ENCODE measurements at places on chromosomes 4 and X.
A peak's percentile ranks its signal among the peaks of the same experiment; 100 is the strongest.

- DNase-seq: no peak
Measured at GRCh38 chr4:149645790-149646189, 169.9 kb downstream of the IQCM start.

DNA sequence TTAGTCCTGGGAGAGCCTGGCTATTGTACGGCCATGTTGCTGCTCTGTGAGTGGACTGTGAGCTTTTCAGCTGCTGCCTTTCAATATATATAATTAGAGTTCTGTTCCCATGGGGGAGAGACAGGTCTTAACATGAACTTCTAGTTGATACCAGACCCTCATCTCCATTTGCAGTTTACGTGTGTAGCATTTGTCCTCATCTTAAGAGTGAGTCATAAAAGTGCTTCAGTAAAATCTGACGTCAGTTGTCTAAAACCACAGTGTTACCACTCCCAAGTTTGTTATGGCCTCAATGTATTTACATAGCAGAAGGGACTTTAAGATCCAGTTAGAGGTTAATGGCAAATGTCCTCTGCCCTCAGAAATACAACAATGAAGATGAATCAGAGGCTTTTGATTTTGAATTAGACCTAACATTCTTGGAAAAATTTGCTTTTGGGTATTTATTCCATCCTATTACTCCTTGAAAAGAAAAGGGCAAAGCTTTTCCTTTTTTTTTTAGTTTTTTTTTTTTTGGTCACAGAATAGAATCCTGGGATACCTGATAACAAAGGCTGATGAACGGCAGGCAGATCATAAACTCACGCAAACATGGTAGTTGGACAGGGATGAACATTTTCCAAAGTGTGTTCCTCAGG, 38.6 kb downstream of the PHOX2B start:
- DNase-seq: no peak

- peak; percentile 60 for DNase-seq
Measured at GRCh38 chrX:24619647-24620046, 27.5 kb downstream of the PCYT1B start.

DNA sequence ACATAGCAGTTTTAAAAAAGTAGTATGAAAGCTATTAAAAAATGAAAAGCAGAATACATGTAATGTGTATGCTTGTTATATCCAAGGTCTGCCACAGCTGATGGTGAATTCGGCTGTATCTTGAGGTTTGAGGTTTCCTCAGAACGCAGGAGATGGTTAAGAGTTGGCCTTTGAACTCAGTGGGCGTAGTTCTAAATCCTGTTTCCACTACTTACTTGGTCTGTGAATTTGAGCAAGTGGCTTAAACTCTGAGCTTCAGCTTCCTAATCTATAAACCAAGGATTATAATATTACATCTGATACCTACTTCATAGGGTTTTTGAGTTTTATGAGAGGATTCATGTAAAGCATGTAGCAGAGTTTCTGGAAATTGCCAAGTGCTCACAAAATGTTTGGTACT, 125.2 kb downstream of the STIM2 start:
- DNase-seq: peak; percentile 22

DNA sequence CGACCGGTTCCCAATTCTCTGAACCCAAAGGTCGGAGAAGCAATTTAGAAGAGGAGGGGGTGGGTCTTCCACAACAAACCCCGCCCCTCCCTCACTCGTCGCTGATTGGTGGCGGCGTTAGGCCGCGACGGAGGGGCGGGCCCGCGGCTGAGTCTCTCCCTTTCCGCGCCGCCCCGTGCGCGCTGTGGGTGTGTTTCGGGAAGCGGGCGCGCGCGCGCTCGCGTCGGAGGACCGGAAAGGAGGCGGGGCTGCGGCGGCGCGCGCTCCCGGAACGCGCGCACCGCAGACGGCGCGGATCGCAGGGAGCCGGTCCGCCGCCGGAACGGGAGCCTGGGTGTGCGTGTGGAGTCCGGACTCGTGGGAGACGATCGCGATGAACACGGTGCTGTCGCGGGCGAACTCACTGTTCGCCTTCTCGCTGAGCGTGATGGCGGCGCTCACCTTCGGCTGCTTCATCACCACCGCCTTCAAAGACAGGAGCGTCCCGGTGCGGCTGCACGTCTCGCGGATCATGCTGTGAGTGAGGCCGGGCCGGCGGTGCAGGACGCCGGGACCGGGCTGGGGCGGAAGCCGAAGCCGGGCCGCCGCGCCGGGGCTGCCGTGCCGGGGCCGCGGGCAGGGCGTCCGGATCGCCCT, at the start of gene SPCS3:
Gene SPCS3 (plus strand): TSS at position 263 of the 636 bp plus-strand sequence. CDS start 111 bp downstream, at position 374.
- peak; percentile 95 for DNase-seq

DNA sequence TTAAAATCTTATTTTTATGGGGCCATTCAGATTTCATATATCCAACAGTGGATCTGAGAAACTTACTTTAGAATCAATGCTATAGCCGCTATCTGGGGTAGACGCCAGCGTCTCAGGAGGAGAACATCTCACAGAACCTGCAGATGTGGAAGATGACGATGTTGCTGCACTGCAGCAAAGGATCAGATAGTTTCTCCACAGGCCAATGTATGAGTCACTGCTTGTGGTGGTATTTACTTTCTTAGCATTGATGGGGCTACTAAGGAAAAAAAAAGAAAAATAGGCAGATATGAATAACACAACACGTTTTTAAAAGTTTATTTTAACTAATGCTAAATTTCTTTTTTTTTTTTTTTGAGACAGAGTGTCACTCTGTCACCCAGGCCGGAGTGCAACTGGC, 85.9 kb downstream of the ZAR1 start:
- DNase-seq: no peak

DNA sequence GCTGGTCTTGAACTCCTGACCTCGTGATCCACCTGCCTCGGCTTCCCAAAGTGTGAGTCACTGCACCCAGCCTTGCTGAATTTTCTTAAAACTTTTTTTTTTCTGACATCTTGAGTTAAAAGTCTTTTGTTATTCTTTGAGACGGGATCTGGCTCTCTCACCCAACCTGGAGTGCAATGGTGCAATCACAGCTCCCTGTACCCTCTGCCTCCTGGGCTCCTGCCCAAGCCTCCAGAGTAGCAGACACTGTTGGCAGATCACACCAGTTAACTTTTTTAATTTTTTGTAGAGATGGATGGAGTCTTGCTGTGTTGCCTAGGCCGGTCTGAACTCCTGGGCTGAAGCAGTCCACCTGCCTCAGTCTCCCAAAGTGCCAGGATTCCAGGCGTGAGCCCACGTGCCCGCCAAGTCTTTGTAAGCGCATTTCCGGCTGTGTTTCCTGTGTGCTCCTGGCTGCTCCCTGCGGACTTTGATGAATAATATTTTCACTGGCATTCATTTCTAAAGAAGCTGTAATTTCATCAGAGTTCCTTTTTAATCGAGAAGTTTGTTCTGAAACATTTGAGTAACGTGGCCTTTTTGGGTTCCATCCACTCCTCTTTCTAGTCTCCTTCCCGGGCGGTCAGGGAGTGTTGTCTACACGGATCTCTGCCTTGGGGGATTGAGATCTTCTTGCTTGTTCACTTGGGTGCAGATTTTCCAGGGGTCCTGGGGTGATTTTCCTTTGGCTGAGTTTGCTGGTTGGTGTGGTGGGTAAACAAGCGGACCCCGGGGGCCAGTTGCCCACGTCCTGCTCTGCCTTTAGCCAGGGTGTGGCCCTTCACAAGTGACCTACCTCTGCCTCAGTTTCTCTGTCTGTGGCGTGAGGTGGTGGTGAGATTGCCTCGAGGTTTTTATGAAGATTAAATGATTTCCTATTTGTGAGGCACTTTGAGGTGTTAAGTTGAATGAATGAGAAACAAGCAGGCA, 44.4 kb downstream of the PCGF3 start:
- no peak for DNase-seq

DNA sequence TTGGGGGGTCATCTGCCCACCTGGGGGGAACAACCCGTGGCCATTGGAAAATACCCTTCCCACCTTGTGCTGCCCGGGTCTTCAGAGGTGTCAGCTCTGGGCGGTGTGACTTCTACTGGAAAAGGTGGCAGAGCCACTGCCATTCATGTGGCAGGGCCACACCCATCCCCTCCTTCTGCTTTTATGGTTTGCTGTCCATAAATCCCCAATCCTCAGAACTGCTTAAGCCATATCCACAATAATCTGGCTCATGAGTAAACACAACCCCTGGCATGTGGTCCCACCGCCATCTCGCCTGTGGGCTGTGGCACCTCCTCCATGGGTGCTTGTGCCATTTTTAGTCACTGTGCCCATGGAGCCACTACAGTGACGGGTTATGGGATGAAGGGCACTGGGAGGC, 20.6 kb downstream of the SORCS2 start:
- no peak for DNase-seq

GRCh38 chr4:123477711-123478209, 81.2 kb downstream of the SPRY1 start:
- DNase-seq: peak; percentile 3

DNA sequence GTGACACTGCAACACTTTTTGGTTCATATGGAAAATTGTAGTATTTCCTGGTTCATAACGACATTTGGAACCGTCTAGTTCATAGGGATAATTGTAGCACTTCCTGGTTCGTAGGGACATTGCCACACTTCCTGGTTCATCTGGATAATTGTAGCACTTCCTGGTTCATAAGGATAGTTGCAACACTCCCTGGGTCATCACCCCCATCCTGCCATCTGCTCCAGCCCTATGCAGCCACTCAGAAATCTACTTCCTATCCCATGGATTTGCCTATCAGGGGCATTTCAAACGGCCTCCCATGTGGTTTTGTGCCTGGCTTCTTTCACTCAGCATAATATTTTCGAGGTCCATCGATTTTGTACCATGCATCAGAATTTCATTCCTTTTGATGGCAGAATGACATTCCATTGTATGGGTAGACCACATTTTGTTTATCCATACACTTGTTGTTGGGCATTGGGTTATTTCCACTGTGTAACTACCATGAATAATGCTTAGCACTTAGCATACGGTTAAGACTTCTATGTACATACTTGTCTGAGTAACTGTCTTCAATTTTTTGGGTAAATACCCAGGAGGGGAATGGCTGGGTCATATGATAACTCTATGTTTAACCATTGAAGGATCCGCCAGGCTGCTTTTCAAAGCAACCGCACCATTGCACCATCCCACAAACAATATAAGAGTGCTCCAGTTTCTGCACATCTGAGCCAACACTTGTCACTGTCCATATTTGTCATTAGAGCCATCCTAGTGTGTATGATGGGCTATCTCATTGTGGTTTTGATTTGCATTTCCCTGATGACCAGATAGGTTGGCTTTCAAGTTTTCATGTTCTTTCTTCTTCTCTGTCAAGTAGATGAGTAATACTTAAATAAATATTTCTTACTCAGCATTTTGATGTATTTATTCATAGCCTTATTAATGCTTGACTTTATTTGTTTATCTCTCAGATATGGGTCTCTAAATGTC, 58.3 kb upstream of the CD99 start:
- DNase-seq: no peak

DNA sequence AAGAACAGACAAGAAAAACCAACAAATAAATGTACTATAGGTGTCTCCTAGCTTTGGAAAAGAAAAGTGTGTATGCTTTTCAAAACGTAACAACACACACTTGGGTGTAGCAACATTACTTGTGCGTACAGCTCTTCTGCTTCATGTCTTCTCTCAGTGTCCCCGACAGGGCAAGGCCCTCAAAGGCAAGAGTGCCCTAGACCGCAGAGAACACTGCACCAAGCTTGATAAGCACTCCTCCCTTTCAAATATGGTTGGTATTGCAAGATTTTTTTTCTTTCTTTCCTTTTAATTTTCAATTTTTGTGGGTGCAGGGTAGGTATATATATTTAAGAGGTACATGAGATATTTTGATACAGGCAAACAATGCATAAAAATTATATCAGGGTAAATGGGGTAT, 106.8 kb downstream of the EIF4E start:
- peak; percentile 82 for DNase-seq

DNA sequence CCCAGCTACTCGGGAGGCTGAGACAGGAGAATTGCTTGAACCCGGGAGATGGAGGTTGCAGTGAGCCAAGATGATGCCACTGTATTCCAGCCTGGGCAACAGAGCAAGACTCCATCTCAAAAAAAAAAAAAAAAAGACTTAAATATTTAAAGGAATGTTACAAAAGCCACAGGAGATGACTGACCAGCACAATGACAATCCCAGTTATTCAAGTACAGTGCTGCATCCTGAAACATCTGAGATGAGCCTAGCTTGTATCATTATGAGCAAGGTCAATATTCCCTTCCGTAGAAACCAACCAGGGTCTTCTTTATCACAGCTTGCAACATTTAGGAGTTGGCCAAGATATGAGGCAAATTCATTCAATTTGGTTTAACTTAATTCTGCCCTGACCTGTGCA, 38.6 kb downstream of the LNX1 start:
- DNase-seq: no peak

GRCh38 chr4:8585721-8586212, 5.6 kb downstream of the GPR78 start:
- DNase-seq: no peak

GRCh38 chr4:116070283-116070682, 956.9 kb upstream of the NDST4 start:
- no peak for DNase-seq

DNA sequence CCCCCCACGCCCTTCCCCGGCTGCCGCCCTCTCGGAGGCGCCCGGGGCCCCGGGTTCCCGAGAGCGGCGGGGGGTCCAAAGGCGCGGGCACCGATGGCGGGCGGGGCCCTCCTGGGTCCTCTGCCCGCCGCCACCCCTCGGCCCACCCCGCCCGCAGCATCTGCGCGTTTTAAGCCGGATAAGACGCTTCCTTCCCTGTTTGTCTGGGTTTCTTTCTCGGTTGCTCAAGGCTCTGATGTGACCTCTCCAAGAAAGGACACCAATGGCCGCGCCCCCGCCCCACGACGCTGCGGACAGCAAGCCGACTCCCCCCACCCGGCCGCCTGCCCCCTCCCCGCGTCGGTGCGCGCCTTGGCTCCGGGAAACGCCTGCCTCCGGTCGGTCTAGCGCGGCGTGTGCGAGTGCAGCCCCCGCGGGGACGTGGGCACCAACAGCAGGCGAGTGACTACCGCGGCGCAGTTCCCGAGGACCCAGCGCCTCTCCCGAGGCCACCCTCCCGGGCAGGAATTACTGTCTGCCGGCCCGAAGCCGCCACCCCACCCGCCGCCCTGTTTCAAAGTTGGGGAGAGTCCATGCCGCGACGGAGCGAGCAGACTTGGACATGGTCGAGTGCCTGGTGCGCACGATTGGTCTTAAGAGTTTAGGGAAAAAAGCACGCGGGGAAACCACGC, 21.1 kb upstream of the HMX1 start:
- DNase-seq: no peak

DNA sequence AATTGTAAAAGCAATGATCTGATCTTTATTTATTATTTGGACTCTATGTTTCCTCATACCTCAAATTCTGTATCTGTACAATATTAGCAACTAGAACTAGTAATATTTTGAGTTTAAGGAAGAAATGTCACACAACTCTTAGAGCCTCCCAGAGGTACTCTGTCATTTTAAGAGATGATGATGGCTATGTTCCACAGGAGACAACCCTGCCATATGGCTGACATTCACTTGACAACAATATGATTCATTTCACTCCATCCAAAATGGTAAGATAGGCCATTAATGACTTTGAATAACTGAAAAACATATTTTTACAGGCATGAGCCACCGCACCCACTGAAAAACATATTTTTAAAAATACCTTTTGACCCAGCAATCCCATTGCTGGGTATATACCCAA, 190.3 kb downstream of the MAML3 start:
- DNase-seq: no peak
